ENCODE measurements at places on chromosomes 12 and 14.

GRCh38 chr12:121932914-121933521 is 14.6 kb downstream of the CFAP251 start:
- peak; percentile 76 for DNase-seq

GRCh38 chr12:131132118-131132892 is 178.6 kb downstream of the ADGRD1 start:
- DNase-seq: peak; percentile 94

- DNase-seq: no peak
These were observed 66.7 kb downstream of the GALNT16 start for GRCh38 chr14:69326611-69327010.

- no peak for DNase-seq
These were observed 98.3 kb downstream of the CFAP54 start for GRCh38 chr12:96587691-96588090.

DNA sequence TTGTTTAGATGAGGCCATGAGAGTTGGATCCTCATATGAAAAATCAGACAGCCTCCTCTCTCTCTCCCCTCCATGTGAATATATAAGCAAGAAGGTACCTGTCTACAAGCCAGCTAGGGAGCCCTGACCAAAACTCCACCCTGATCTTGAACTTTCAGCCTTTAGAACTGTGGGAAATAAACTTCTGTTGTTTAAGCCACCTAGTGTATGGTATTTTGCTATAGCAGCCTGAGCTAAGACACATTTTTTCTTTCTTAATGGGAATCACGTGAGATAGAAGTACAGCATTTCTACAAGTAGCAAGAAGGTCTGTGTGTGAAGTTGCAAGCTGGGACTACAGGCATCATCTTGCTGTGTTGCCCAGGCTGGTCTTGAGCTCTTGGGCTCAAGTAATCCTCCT is 16.3 kb upstream of the ABHD12B start:
- DNase-seq: no peak

- peak; percentile 34 for DNase-seq
These were observed 54.6 kb downstream of the TRAFD1 start for GRCh38 chr12:112179916-112180315.

GRCh38 chr14:90154110-90154509 is 92.3 kb downstream of the KCNK13 start:
- DNase-seq: no peak

DNA sequence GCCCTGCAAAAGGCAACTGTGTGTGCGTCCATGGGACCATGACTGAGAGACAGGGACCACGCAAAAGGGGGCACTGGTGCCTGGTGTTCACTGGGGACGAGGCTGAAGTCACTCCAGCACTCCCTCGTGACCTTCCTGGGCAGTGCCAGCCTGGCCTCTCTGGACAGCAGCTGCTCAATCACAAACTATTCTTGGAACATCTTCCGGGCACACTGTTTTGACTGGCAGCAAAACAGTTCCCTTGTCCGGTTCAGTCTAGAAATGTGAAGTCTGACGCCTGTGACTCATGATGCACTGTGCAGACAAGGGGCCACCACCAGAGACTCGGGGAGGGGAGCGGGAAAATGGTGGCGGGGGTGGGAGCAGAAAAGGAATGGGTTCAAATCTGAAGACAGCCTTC is 20.8 kb downstream of the SNRNP35 start:
- no peak for DNase-seq

- DNase-seq: no peak
These were observed 45.2 kb downstream of the RDH12 start for GRCh38 chr14:67746927-67747326.

DNA sequence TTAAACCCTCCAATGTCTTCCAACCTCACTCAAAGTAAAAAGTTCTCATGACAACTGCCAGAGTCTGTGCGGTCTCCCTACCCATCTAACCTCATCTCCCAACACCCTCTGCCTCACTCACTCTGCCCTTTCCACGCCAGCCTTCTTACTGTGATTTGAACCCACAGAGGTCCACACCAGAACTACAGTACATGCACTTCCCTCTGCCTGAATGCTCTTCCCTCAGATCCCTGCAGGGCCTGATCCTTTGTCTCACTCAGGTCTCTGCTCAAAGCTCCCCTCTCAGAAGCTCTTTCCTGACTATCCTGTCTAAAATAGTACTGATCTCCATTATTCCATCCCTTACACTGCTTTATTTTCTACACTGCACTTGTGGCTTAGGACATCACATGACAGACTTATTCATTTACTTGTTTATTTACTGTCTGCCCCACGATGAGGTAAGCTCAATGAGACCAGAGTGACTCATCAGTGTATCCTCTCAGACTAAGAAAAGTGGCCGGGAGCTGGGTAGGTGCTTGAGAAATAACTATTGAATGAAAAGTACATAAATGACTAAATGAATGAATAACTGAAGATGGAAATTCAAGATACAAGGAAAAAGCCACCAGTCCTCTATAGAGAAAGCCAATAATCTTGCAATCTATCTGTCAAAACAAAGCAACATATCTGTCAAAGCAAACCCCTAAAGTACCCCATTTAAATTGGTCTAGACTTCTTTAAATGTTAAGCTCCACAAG is 17.1 kb downstream of the POMT2 start:
- DNase-seq: peak; percentile 86

- peak; percentile 33 for DNase-seq
These were observed 48.2 kb upstream of the ATP2B1 start for GRCh38 chr12:89756585-89757398.

GRCh38 chr12:105100207-105100985 is 7.1 kb upstream of the WASHC4 start:
- DNase-seq: peak; percentile 42

All from mesendoderm (in vitro differentiated cells).